ENCODE measurements at places on chromosomes 5 and 9.

DNA sequence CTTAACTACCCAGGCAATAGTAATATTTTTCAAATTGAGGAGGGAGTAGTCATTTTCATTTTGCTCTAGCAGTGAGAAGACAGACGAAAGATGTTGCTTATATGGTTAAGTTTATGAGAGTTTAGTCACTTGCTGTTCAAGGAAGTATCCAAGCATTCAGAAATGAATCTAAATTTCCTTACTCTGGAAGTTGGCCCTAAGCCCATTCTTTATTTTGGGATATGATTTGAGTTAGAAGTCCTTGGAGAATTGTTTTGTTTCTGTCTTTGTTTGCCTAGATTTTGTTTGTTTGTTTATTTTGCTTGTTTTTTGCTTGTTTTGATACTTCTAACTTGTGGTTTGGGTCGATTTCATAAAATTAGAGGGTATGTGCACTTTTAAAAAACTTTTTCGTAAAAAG is 146.4 kb upstream of the FGF10 start:
- H3K4me3 ChIP-seq = no peak overlapping the region
- H3K36me3 ChIP-seq = no peaks in the 10 kb centered on the region
- no peak for DNase-seq
- no peaks in the 10 kb centered on the region for H3K27me3 ChIP-seq
- no peaks in the 10 kb centered on the region for H3K4me1 ChIP-seq
- no peak overlapping the region for H3K27ac ChIP-seq

DNA sequence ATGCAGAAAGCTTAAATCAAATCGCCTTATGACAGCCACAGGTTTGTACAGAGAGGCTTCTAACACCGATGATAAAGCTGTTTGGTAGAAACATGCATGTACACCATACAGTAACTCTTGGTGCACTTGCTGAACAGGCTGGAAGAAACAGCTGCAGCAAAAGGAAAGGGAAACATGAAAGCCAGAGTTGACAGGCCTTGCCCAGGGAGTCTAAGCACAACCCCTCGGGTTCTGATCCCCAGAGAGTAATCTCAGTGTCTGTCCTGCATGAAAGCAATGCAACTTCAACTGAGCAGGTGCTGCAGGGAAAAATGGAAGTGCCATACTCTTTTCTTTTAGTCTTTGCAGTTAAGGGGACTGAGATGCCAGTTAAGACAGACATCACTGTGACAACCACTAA is 419.9 kb downstream of the BNC2 start:
- no peaks in the 10 kb centered on the region for H3K36me3 ChIP-seq
- no peak for DNase-seq
- no peaks in the 10 kb centered on the region for H3K4me1 ChIP-seq
- H3K4me3 ChIP-seq = no peak overlapping the region
- H3K27me3 ChIP-seq = no peaks in the 10 kb centered on the region

GRCh38 chr9:20659474-20659967 is 24.5 kb upstream of the FOCAD start:
- no peak overlapping the region for H3K4me3 ChIP-seq
- H3K27me3 ChIP-seq = no peaks in the 10 kb centered on the region
- no peak for DNase-seq
- no peaks in the 10 kb centered on the region for H3K36me3 ChIP-seq
- no peak overlapping the region for H3K27ac ChIP-seq

DNA sequence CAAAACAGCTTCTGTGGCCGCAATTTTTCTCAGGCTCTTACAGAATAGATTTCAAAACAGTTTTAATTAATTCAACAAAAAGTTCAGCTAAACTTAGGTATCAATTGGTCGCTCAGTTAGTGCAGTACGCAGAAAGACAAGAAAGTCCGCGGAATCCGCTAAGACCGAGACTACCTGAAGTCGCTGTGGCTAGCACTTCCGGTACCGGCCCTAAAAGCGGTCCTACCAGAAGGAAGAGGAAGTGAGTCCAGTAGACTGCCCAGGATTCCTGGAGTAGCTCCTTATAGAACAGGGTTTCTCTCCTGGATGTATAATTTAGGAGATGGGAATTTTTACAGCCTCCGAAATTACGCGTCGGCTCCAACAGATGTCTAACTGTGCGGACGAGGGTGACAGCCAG is 16.6 kb upstream of the PCDHB2 start:
- H3K36me3 ChIP-seq = no peaks in the 10 kb centered on the region
- H3K27ac ChIP-seq = no peak overlapping the region
- no peak for DNase-seq
- H3K4me3 ChIP-seq = no peak overlapping the region
- H3K27me3 ChIP-seq = no peaks in the 10 kb centered on the region

GRCh38 chr5:62149879-62150278 is 156.1 kb upstream of the KIF2A start:
- DNase-seq = no peak
- no peak overlapping the region for H3K27ac ChIP-seq
- no peaks in the 10 kb centered on the region for H3K4me1 ChIP-seq

DNA sequence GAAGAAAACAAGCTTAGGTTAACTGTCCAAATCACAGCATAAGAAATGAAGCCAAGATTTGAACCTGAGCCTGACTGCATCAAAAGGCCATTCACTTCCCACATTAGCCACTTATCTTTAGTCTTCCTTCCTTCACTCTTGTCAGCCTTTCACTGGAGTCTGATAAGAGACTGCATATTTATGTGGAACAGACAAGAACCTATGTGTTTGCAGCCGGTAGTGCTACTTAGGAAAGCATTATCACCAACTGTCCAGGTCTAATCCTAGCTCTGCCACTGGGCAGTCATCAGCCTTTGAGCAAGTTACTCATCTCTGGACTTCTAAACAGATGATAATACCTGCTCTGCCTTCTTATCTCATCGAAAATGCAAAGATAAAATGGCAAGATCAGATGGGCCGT is 12.1 kb upstream of the ATP6V0E1 start:
- no peak overlapping the region for H3K4me3 ChIP-seq
- H3K27ac ChIP-seq = no peak overlapping the region
- H3K4me1 ChIP-seq = no peaks in the 10 kb centered on the region

DNA sequence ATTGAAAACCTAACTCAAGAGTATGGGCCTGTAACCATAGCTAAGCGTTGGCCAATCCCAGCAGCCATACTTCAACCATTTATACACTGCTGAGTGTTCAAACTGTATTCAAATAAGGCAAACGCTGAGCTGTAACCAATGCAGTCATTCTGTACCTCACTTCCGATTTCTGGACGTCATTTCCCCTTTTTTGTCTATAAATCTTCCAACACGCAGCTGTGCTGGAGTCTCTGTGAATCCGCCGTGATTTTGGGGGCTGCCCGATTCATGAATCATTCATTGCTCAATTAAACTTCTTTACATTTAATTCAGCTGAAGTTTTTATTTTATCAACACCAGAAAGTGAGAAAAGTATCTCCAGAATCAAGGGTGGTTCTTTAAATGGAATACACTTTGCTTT is 31.7 kb downstream of the MTX3 start:
- no peak overlapping the region for H3K4me3 ChIP-seq
- DNase-seq = no peak
- no peaks in the 10 kb centered on the region for H3K4me1 ChIP-seq
- no peak overlapping the region for H3K27ac ChIP-seq

DNA sequence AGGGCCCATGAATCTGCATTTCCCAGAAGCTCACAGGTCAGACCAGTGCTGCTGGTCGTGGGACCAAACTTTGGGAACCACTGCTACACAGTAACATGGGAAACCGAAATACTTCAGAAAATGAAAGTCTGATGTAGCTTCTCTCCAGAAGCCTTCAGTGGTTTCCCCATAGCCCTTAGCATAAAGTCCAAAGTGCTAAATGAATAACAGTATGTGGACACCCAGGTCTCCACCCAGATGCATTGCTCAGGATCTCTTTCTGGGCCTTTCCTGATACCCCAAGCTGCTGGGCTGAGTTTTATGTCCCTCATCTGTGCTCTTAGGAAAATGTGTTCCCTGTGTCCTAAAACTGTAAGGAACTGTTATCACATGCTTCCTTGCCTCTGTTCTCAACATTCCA is 100.4 kb downstream of the NFIB start:
- no peaks in the 10 kb centered on the region for H3K36me3 ChIP-seq
- no peaks in the 10 kb centered on the region for H3K4me1 ChIP-seq
- H3K4me3 ChIP-seq = no peak overlapping the region
- DNase-seq = no peak
- H3K27ac ChIP-seq = no peak overlapping the region
- H3K27me3 ChIP-seq = no peaks in the 10 kb centered on the region

DNA sequence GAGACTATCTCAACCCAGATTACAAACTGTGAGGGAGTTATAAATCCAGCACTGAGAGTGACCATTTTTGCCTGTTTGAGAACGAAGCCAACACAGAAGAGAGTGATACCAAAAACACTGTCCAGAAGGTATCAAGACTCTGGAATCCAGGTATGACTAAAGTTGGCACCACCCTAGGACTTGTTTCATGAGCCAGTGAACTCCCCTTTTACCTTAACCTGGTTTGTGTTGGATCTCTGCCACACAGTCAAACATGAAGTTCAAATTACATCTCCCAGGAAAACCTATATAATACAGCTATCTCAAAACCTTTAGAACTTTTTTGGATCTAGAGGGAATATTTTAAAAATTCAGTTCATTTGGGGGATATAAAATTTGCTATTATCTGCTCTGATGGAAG is 11.4 kb downstream of the ZBTB5 start:
- H3K4me1 ChIP-seq = no peaks in the 10 kb centered on the region
- H3K27me3 ChIP-seq = no peaks in the 10 kb centered on the region
- H3K4me3 ChIP-seq = no peak overlapping the region
- H3K36me3 ChIP-seq = no peaks in the 10 kb centered on the region
- H3K27ac ChIP-seq = no peak overlapping the region
